Activated CD4-positive, alpha-beta T cell treated with anti-CD3 and anti-CD28 coated beads for 1 hour (primary cell): ENCODE measurements at places on chromosomes 16 and 17.

GRCh38 chr16:89700649-89701424, 668 bp downstream of the SPATA2L start:
- peak; percentile 32 for DNase-seq

- no peak for DNase-seq
Observed at GRCh38 chr17:61064087-61064951, 335.3 kb upstream of the TBX2 start.

- DNase-seq, result no peak
Observed at GRCh38 chr16:16917191-16917785, 538.3 kb downstream of the NPIPA7 start.

GRCh38 chr16:81421536-81421935, 23.1 kb upstream of the CMIP start:
- DNase-seq, result no peak

DNA sequence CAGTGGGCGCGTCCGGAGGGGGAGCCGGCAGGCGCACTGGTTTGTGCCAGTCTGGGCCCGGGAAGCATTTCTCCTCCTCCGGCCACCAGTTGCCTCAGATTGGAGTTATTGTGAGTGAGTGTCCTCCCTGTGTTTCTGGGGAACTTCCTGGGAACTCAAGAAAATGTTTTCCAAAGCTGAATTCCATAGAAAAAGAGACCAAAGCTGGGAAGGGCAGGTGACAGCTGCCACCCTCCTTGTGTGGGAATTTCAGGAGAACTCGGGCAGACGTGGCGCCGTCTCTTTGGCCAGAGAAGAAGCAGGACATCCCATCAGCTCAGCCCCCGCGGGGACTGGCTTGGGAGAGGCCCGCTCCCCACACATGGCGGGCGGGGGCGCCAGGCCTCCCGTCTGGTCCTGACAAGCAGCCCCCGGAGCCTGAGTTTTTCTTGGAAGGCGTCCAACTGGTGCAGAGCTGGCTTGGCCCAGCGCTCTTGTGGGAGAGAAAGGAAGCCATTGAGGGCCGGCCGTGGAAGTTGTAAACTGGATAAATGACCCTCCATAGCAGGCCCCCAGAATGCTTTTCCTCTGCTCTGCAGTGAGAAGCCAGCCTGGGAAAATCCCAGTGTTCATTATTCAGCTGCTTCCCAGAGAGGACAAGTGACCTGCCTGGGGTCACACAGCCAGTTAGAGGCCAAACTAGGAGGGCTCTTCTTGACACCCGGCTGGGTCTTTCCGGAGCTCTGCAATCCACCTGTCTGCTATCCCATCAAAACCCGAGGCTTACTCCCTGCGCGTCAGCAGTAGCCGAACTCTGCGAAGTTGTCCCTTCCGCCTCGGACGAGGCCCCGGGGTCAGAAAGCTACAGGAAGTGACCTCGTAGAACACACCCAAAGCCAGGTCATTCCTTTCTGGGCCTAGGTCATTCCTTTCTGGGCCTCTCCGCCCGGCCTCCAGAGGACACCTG, 39.2 kb upstream of the GSE1 start:
- no peak for DNase-seq

- DNase-seq, result no peak
Observed at GRCh38 chr16:10862438-10862837, 14.6 kb upstream of the CIITA start.

DNA sequence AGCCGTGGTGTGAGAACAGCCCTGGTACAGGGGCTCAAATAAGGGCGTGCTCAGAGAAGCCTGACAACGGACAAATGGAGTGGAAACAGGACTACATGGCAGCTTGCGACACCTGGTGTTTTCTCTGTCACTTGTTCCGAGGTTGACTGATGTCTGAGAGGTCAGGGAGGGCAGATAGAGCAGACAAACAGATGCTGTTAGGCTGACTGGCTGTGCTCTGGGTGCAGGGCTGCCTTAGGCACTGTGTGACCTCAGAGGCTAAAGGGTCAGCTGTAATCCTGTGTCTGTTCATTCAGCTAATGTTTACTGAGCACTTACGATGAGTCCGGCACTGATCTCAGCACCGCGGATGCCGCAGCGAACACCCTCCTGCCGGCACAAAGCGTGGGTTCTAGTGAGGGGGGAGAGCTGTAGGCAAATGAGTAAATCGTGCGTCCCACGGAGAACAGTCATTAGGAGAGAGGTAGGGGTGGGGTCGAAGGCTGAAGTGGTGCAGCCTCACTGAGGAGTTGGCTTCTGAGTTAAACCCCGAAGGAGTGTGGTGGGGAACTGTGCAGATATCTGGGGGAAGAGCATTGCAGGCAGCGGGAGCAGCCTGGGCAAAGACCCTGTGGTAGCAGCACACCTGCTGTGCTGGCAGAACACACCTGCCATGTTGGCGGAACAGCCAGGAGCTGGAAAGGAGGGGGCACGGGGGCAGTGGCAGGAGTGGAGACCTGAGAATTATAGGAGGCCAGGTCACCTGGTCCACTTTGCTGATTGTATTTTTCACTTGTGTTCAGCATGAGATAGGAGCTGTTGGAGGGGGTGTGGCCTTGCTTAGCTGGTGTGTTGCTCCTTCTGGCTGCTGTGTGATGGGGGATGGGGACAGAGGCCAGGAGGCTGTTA, 35.0 kb downstream of the GPT2 start:
- no peak for DNase-seq

DNA sequence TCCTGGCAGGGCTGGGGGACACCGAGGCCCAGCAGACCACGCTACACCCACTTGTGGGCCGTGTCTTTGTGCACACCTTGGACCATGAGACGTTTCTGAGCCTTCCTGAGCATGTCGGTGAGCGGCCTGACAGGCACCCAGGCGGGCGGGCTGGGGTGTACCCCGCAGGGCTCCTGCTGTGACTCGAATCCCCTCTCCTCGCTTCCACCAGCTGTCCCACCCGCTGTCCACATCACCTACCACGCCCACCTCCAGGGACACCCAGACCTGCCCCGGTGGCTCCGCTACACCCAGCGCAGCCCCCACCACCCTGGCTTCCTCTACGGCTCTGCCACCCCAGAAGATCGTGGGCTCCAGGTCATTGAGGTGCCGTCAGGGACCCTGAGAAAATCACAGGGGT, 1.6 kb downstream of the SGCA start:
- no peak for DNase-seq

DNA sequence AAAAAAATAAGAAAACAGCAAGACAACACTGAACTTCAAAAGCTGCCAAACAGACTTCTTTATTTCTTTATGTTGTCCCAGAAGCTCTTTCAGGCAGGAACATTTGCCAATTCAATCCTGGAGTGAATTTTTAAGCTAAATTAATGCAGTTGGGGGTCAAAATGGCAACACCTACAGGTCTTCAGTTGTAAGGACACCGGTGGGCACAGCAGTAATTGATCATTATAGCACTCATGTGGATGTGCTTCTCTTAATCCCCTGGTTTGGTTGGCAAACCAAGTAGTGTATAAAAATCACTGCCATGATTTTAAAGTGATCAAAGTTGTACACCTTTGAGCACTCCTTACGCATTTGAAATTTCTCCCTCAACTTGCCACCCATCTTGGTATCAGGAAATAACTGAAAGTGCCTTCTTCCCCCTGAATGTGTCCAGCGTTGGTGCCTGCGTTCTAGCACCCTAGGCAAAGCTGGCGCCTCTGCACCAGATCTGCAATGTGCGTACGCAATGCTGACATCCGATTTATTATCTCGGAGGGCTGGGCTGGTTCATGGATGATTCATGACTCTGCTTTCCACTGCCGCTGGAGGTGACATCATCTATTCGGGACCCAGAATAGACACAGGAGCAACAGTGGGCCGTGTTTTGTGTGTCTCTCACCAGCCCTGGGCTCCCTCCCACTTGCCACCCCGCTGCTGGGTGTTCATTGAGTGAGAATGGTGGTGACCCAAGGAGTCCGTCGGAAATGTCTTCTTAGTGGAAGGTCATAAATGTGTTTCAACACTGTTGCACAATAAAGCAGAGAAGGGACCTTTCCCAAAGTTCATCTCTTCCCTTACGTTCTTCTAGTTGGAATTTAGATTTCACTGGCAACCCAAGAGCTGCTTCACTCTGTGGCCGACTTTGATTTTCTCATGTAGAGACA, 203.4 kb downstream of the CCDC182 start:
- no peak for DNase-seq

DNA sequence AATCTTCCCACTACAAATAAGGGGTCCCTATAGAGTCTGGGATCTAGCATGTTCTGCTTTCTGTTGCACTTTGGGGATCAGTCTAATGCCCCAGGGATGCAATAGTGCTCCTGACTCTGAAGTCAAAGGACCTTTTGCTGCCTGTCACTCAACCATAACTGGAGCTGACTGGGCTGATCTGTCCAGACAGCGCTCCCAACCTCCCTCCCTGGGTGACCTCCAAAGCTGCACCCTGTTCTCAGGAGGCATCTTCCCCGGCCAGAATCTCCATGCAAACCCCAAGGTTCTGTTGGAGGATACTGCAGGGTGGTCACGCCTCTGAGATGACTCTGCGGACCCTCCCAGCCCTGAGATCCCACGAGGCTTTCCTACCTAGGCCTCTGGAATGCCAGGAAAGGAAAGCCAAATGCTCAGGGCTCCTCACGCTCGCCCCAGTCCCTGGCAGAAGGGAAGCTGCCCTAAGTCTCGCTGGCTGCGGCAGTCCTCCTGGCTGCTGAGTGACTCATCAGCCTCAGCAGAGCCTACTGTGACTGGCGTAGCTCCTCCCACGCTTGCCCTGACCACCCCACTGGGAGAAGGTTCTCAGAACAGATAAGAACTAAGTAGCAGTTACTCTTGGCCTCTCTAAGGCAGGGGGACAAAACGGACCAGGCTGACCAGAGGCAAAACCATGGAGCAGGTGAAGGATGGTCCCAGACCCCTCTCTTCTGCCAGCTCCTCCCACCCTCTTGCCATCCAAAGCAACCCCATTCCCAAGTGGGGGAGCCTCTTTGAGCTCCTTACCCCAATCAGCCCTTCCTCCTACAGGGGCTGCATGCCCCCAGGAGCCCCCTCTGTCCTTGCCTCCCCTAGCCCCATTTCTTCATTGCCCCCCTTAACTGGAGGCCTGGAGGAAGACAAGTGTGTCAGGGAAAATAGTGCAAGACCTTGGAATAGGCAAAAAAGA, 124.1 kb upstream of the TNRC6C start:
- peak; percentile 35 for DNase-seq

- no peak for DNase-seq
Observed at GRCh38 chr17:5813357-5813756, 229.0 kb upstream of the NLRP1 start.
